Endothelial cell (in vitro differentiated cells): ENCODE measurements at places on chromosomes 12 and 14.

DNA sequence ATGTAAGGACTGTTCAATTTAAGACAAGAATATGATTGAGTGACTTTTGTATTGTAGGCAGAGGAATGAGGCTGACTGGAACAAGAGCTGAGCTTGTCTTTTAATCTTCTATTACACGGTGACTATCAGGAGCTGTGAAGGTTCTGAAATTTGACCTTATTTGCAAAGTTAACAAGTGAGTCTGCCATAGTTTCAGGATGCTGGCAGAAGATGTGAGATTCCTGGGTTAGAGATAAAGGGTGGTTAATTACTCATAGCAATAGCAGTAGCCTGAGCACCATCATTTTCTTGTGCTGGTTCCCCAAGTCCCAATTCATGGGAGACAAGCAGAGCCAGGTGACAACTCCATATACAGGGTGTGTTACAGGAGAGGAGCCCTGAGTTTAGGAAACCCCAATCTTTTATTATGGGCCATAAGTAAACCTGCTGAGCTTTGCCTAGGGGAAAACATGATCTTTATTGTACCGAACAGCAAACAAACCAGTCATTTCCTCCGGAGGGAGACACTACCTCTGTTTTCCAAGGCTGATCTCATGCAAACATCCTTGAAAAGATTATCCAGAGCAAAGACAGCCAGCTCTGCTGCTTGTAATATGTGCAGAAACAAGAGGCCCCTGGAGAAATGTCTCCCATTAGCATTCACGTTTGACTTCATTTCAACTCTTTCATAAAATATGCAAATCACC lies 51.7 kb upstream of the DDX11 start:
- no peak for DNase-seq

DNA sequence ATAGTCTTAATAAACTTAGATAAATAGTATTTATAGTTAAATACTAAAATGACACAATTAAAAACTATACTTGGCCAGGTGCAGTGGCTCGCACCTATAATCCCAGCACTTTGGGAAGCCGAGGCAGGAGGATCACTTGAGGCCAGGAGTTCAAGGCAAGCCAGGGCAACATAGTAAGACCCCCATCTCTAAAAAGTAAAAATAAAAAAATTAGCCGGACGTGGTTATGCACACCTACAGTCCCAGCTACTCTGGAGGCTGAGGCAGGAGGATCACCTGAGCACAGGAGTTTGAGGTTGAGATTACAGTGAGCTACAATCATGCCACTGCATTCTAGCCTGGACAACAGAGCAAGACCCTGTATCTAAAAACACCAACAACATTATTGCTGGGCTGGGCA lies 16.0 kb downstream of the CINP start:
- no peak for DNase-seq

DNA sequence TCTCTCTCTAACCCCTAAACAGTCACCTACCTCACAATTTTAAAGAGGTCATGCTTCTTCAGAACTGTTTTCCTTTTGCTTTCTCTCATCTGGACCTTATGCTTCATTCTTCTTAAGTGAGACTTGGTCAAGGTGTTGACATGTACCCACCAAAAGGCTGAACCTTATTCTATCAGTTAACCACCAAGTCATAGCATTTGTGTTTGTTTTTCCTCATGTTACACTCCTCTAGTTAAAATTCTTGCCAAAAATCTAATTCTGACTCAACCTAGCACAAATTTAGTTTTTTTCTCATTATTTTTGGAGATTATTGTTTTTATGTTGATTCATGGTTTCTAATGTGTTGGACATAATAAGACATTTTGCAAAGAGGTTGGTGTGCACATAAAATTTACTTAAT lies 578.6 kb downstream of the SLC16A7 start:
- DNase-seq, result no peak

GRCh38 chr12:69001251-69001650 lies 68.3 kb upstream of the CPM start:
- no peak for DNase-seq

DNA sequence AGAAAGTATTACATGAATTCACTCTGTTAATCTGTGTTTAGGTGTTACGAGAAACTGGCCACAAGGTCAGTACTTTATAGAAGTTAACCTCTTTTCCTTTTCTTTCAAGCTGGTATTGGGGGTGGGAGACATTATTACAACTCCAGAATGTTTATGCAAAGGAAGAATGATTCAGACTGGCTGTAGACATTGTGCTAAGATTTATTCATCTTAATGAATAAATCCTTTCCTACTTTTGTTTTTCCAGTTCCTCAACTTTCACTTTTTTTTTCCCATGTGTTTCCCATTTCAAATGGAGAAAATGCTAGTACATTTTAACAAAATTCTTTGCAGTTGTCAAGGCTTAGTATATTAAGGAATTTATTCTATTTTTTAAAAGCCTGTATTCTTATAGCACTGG lies 1.3 kb downstream of the OTOGL start:
- DNase-seq, result no peak

GRCh38 chr12:120767071-120768024 lies 41.7 kb downstream of the ACADS start:
- DNase-seq, result no peak

GRCh38 chr12:10716704-10717315 lies 6.3 kb downstream of the YBX3 start:
- DNase-seq, result peak; percentile 58

- no peak for DNase-seq
Observed at GRCh38 chr12:24864796-24865125, 84.1 kb downstream of the BCAT1 start.

- DNase-seq, result no peak
Observed at GRCh38 chr12:11785712-11786111, 136.2 kb downstream of the ETV6 start.

DNA sequence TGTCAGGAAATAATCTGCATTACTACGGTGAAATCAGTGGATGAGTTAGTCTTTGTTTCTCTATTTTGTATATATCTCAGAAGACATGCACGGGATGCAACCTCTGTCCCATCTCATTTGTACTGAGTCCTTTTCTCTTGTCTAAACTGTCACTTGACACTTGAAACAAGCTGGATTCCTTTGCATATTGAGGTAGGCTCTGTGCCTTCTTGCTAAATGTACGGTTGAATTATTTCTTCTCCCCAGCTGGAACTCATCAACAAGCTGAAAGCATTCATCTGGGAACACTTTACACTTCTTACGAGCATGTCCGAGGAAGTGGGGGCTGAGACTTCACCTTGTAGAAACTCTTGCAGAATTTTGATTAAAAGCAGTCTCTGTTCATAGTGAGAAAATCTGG lies 119.5 kb downstream of the VEZT start:
- DNase-seq, result no peak

DNA sequence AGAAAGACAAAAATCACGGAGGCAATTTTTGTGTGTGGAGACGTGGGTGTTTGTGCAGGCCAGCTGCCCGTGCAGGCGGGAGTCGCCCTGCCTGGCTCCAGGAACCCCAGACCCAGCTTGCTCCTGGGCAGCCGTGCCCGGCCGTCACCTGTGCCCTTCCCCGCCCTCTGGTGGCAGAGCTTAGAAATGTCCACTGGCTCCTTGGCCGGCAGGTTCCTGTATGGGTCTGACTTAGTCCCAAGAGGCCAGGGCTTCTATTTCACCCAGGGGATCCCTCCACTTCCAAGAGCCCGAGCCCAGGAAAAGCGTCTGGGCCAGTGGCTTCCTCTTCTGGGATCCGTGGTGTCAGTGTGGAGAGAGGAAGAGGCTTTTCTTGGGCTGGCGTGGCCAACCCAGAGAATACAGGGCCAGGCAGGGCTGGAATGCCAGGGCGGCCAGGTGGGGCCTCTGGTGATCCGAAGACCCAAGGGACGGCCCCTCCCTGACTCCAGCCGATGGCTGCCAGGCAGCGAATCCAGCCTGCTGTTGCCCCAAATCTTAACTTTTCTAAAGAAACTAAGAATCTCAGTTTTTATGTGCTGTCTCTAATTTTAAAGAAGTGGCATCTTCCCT lies 120.9 kb downstream of the TMEM132C start:
- DNase-seq, result no peak

DNA sequence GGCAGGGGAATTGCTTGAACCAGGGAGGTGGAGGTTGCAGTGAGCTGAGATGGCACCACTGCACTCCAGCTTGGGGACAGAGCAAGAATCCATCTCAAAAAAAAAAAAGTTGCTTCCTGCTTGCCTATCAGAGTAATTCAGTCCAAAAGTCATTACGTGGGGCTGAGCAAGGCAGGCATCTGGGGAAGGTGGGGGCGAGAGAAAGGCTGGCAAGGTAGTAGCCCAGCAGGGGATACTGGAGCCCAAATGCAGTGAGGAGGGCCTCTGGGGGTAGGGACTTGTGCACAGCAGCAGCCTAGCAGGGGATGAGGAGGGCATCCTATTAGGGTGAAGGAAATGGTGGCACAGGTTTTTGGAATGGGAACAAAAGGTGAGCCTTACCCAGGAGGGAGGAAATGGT lies 7.1 kb downstream of the ETFRF1 start:
- DNase-seq, result no peak

DNA sequence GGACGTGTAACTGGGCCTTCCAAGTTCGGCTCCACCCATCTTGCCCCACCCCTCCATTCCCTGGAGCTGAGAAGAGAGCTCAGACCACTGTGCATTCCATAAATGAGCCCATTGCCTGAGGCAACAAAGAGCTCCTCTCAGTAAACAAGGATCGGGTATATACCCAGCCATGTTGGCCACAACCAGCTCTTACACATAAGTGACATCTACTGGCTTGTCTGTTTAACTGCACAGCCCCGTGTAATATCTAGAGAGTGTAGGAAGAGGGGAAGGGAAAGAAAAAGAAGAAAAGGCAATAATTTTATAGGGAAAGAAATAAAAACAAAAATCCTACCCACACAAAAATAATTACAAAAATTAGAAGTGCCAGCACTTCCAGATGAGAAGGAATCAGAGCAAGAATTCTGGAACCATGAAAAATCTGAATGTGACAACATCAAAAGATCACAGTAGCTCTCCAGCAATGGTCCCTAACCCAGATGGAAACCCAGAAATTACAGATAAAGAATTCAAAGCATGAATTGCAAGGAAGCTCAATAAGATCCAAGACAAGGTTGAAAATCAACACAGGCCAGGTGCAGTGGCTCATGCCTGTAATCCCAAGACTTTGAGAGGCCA lies 308.1 kb downstream of the RPAP3 start:
- DNase-seq, result no peak

DNA sequence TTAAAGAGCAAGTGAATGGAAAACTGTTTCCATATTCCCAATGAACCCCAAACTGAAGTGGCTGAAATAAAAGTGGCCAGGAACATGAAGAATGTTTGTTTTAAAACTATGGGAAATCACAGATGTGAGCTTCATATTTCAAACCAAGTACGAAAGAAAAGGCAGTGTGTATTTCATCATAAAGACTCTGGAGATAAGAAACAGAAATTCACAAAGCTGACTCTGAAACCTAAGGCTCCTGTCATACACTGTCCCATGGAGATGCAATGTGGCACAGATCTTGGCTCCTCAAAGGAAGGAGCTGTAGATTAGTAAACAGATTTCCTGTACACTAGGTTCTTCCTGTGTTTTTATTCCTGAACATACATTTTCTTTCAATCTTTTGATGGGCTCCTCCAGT lies 304.4 kb downstream of the MED13L start:
- DNase-seq, result no peak

DNA sequence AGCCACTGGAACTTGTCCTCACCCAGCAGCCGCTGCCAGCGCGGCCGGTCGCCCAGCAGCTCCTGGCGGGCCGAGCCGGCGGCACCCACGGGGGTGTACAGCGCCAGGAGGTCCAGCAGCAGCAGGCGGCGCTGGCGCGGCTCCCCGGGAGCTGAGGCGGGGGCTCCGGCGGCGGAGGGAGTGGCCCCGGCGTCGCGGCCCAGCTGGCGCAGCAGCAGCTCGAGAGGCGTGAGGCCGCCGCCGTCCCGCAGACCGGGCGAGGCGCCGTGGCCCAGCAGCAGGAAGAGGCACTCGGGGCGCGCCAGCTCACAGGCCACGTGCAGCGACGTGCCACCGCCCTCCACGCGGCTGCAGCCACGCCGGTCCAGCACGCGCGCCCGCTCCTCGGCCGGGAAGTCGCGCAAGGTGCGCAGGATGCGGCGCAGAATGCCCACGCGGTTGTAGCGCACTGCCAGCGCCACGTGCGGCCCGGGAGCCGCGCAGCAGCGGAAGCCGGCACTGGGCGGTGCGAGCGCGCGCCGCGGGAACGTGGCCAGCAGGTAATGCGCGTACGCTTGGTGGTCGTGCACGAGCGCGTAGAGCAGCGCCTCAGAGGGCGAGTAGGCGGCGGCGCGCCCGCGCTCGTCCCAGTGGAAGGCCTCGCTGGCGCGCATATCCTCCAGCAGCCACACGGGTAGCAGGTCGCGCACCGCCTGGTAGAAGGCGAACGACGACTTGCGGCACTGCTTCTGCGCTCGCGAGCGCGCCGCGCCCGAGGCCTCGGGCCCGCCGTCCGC lies 2.3 kb downstream of the ANKRD9 start:
- no peak for DNase-seq

DNA sequence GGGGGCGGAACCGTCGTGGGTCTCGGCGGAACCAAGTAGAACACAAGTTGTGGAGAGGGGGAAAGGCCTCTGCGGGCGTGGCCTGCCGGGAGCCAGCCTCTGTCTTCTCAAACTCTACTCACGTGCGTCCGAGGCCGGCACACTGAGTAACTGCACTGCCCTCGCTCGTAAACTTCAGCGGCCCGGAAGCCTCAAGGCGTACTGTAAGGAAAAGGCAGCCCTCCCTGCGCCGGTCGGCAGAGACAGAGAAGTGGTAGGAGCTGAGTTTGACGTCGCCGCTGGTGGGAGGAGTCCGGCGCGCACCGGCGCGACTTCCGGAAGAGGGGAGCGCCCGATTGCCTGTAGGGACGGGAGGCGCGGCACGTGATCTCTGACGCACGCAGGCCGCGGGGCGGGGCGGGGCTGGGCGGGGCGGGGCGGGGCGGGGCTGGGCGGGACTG lies at the start of gene FBXO33:
Gene FBXO33 (minus strand): TSS at position 255 of the 440 bp plus-strand sequence. CDS start 271 bp downstream, outside the sequence.
- DNase-seq, result peak; percentile 92

DNA sequence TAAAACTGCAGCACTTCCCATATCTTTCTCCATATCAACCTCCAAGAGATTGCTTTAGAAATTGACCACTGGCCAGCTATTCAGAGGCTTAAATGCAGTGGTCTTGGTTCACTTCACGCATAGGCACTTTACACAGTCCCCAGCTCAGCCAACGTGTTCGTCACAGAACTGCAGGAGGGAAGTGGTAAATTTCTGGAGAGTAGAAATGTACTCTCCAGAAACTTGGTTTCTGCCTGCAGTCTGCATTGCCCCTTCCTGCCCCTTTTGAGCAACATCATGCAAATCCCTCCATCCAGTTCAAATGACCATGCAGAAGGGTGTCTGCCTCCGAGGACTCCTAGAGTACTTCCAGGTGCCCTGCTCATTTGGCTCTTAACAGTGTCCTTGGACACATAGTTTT lies 42.7 kb upstream of the NEDD1 start:
- no peak for DNase-seq

- no peak for DNase-seq
Observed at GRCh38 chr12:65122703-65123102, 1.6 kb upstream of the WIF1 start.
